ENCODE measurements at places on chromosomes 6 and 20. TPM values are rescaled to one million over a fixed set of nuclear protein-coding genes. Genes with fewer than 3 reads are reported as not detected.

SPATS1 gene
- total RNA-seq: not detected

CTNNBL1 gene
- total RNA-seq: 63.8 TPM

GRIK2 gene
- total RNA-seq: 0.36 TPM

SLC4A11 gene
- 15.1 TPM for total RNA-seq

STMND1 gene
- not detected for total RNA-seq

ME1 gene
- 38.4 TPM for total RNA-seq

RAET1L gene
- 0.44 TPM for total RNA-seq

DNAAF9 gene
- 5.3 TPM for total RNA-seq

CASS4 gene
- total RNA-seq: 0.12 TPM

DPPA5 gene
- not detected for total RNA-seq

KCNK16 gene
- not detected for total RNA-seq

TMEM244 gene
- not detected for total RNA-seq

SRSF12 gene
- 1.6 TPM for total RNA-seq

UBE2C gene
- total RNA-seq: 240 TPM

TRIM15 gene
- not detected for total RNA-seq

DEFB114 gene
- not detected for total RNA-seq

FLRT3 gene
- 1.9 TPM for total RNA-seq

CDSN gene
- total RNA-seq: not detected

KIF25 gene
- total RNA-seq: 0.03 TPM

ANGPT4 gene
- 0.02 TPM for total RNA-seq

TGM6 gene
- not detected for total RNA-seq

PNLDC1 gene
- total RNA-seq: 0.08 TPM

C6orf15 gene
- 0.09 TPM for total RNA-seq

SAPCD1 gene
- 3.0 TPM for total RNA-seq

FOXS1 gene
- 0.32 TPM for total RNA-seq

SIRPB2 gene
- total RNA-seq: not detected

SLC17A2 gene
- not detected for total RNA-seq

SRMS gene
- 0.12 TPM for total RNA-seq

CCN5 gene
- total RNA-seq: 27.9 TPM

TAGAP gene
- total RNA-seq: not detected

KCNK17 gene
- not detected for total RNA-seq

SLC22A23 gene
- total RNA-seq: 8.9 TPM

AHI1 gene
- 8.4 TPM for total RNA-seq

BMP7 gene
- total RNA-seq: 1.1 TPM

PROKR2 gene
- not detected for total RNA-seq

CTCFL gene
- total RNA-seq: not detected

MMP24 gene
- 31.0 TPM for total RNA-seq

TAF4 gene
- 16.9 TPM for total RNA-seq

ROS1 gene
- total RNA-seq: 0.18 TPM
